ENCODE measurements at places on chromosomes 13 and 19.

DNA sequence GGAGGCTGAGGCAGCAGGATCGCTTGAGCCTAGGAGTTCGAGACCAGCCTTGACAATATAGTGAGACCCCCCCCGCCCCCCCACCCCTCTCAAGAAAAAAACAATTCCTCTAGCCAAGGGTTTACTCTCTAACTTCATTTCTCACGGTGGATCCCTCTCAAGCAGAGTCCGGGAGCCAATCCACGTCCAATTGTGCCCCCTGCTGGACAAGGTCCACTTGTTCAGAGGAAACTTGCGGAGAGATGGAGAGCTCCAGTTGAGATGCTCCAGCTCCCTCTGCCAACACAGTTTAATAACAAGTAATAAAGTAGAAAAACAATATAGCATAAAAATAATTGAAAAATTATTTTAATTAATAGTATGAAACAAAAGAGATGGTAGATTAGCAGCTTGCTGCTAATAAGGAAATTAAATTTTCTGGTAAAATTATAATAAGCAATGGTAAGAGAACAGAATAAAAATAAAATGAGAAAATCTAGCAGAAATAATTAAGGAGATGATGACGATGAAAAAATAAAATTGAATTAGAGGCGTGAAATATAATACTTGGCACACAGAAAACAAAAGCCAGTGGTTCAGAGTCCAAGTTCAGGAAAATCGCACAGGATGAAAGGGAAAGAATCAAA lies 14.5 kb upstream of the SIGLEC14 start:
- DNase-seq: no peak

DNA sequence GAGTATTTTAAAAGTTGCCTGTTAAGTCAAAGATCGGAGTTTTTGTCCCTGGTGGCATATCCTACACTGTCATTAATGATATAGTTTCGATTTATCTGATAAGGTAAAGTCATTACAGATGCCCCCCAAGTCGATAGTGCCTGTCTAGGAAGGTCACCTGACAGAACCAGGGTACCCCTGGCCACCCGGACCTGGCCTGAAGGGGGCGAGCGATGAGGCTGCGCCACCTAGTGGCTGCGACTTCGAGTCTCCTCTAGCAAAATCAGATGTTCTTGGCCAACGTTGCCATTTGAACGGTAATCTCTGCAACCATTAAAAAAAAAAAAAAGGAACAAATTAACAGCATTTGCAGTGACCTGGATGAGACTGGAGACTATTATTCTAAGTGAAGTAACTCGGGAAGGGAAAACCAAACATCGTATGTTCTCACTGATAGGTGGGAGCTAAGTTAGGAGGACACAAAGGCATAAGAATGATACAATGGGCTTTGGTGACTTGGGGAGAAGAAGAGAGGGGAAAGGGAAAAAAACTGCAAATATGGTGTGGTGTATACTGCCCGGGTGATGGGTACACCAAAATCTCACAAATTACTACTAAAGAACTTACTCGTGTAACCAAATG lies 565.1 kb downstream of the LIG4 start:
- peak; percentile 85 for DNase-seq

DNA sequence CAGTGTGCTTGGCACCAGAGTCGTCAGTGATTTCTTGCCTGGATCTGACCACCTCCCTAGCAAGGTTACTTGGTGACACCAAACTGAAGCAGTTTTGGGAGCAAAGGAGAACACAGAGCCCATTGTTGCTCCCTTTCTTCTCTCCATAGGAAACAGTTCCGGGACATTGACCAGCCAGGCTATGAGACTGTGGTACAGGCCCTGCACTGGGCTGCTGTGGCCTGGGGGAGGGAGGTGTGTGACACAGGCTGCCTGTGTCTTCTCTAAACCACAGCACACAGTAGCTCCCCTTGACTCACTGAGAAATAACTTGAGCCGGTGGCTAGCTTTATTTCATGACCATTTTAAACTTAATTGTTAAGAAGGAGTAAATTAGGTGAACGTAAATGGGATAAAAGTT lies 214.8 kb upstream of the UBL3 start:
- DNase-seq: no peak

DNA sequence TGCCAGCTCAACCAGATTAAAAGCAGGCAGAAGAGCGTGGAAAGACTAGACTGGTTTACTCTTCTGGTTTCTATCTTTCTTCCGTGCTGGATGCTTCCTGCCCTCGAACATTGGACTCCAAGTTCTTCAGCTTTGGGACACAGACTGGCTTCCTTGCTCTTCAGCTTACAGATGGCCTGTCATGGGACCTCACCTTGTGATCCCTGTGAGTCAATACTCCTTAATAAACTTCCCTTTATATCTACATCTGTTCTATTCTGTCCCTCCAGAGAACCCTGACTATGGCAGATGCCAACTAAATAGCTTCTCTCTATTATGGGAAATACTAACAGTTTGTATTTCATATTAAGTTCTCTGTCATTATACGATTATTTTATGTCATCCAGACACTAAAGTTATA lies 609.1 kb downstream of the LMO7 start:
- no peak for DNase-seq

DNA sequence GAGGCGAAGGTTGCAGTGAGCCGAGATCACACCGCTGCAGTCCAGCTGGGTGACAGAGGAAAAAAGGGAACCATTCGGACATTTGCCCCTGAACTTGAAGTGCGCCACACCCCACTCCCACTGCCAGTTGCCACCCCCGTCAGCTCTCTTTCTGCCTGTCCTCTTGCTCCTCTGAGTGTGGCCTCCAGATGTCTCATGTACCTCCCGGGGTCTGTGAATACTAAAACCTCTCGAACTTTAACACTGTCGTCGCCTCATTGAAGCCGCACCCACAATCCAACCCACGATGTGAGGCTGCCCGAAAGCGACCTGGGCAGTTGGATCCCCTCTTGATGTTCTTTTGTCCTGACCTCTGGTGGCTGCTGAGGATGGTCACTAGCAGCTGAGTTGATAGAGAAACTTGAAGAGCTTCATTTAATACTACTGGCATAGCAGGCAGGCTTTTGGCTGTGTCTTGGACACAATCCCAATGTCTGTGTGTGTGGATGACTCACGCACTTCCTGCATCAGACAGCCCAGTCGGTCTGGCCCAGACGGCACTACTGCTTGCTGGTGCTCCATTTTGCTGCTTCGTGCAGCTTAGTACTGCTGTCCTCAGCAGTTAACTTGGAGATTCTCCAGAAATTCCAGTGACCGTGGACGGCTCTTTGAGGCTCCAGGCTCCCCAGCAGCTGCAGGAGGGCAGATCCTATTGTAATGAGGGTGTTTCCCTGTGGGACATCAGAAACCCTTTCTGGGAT lies 4.2 kb downstream of the FPR3 start:
- DNase-seq: no peak

DNA sequence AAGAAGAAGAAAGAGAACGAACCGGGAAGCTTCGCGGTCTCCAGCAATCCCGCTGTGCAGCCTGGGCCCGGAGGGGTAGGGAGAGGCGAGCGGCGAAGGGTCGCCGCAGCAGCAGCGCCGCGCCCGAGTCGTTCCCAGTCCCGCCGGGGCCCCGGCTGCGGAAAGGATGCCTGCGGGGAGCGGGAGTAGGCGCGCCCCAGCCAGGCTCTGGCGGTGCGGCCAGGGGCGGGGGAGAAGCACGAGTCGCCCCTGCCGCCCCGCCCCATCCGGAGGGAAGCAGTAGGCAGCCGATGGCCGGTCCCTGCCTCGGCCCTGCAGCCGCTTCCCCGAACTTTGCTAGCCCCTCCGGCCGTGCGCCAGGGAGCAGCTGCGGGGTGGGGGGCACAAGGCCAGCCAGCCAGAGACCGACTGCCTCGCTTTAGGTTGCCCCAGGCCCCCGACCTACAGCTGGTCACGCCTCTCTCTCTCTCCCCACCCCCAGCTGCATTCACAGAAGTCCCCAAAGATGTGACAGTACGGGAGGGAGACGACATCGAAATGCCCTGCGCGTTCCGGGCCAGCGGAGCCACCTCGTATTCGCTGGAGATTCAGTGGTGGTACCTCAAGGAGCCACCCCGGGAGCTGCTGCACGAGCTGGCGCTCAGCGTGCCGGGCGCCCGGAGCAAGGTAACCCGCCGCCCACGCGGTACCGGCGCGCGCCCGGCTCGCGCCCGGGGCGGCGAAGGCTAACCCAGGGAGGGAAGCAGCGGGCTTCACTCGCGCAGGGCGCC lies 1.1 kb downstream of the VSTM2B start:
- no peak for DNase-seq

GRCh38 chr13:46868091-46868490 lies 28.8 kb downstream of the HTR2A start:
- DNase-seq: no peak

DNA sequence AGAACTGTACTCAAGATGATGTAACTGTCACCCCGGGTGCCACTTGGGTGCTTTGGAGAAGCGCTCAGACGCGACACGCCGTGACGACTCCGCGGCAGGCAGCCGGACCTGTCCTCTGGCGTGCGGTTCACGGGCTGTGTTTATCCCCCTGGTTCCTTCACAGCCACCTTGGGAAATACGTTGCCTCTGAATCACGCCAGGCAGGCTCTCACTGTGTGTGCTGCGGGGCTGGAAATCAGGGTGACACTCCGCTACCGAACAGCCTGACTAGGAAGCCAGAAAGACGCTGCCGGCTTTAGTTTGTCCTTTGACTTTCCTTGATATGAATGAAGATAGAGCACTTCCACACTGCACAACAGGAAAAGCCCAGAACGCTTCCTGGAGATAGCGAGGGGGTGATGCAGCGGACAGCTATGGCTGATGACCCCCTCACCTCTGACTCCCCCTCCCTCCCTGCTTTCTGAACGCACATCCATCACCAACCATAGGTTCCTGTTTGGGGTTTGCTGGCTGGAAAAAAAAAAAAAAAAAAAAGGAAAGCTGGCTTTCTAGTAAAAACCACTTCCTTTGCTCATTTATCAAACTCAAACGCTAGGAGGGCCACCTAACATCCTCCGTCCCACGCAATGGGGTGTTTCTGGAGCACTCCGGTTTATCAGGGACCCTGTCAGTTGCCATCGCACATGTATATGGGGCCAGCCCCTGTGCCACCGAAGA lies 3.7 kb upstream of the GP6 start:
- DNase-seq: no peak

- no peak for DNase-seq
Measured at GRCh38 chr13:19645000-19645399, 11.5 kb downstream of the MPHOSPH8 start.

GRCh38 chr13:105058517-105058916 lies 1476.9 kb downstream of the EFNB2 start:
- no peak for DNase-seq

DNA sequence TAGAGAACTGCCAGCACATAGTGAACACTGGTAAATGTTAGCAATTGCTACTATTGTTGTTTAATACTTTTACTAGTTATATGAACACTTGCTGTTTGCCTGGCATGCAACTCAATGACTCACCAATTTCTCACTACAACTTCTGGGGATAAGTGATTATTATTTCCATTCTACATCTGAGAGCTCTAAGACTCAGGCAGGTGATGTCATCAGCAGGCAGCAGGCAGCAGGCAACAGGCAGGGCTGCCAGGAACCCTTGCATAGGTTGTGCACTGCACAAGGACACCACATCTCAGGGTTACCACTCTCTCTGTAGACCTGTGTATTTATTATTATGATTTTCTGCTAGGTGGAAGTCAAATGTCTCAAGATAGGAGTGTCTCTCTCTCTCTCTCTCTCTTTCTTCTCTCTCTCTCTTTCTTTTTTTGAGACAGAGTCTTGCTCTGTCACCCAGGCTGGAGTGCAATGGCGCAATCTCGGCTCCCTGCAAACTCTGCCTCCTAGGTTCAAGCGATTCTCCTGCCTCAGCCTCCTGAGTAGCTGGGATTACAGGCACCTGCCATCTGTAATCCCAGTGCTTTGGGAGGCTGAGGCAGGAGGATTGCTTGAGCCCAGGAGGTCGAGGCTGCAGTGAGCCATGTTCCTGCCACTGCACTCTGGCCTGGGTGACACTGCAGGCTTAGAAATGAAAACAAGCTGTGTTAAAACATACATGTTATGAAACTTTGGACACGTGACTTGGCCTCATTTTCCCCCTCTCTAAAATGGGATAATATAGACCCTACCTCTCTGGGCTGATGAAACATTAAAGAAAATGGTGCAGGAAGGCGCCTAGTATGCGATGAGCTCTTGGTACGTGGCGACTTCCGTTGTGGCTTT lies 22.7 kb downstream of the HPN start:
- DNase-seq: no peak

DNA sequence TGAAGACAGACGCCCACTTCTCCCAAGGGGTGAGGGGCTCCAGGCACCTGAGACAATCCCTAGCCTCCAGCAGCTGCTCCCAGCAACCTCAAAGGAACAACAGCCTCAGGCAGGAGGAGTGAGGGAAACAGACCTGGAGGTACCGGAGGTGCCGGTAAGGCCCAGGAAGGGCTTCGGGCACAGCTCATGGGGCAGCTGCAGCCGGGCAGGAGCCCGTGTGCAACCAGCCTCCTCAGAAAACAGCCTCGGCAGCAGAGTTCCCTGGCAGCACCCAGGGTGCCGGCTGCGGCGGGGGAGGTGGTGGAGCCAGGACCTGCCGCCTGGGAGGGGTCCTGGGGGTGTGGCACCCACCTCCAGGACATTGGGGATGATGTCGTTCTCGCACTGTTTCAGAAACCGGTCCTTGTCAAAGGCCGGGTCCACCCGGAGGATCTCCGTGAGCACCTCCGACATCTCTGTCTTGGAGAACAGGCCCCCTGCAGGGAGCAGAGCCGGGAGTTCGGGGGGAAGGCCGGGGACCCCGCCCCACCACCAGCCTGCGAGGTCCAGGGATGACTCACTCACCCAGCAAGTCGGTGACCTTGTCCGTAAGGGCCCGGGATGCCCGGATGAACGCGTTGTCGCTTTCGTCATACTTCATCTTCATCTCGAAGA lies 6.5 kb upstream of the CTXN1 start:
- no peak for DNase-seq

- no peak for DNase-seq
Measured at GRCh38 chr13:38204556-38204955, 145.1 kb upstream of the UFM1 start.

DNA sequence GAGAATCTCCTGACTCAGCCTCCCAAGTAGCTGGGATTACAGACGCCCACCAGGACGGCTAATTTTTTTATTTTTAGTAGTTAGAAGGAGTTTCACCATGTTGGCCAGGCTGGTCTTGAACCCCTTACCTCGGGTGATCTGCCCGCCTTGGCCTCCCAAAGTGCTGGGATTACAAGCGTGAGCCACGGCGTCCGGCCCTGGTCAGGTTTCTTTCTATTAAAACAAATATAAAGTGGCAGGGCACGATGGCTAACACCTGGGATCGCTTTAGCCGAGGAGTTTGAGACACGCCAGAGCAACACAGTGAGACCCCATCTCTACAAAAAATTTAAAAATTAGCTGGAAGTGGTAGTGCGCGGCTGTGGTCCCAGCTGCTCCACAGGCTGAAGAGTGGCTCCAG lies 1.5 kb upstream of the MED25 start:
- no peak for DNase-seq

- peak; percentile 86 for DNase-seq
Measured at GRCh38 chr19:15332311-15332996, at the start of gene BRD4. Gene BRD4, minus strand, starts transcription at chr19:15332539. Its CDS starts 59,440 bp downstream, at chr19:15273099.

DNA sequence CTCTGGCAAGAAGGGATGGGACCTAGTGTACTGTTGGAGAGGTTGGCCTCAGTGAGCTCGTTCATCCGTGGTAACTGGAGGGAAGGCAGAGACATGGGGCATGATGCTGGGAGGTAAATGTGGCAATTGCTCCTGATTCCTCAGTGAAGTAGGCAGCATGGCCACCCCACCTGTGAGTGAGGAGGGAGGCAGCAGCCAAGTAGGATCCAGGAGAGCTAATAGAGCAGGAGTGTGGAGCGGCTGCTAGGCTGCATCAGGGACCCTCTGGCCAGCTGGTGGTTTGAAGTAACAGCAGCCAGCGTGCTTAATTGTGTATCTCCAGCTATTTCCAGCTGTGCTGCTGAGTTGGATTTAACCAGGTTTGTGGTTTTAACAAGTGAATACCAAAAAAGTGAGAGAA lies 24.7 kb downstream of the TM9SF2 start:
- no peak for DNase-seq
